IMR-90 (cell line): ENCODE measurements at places on chromosomes 5 and 9. TPM values are rescaled to one million over a fixed set of nuclear protein-coding genes. Genes with fewer than 3 reads are reported as not detected.

The LIFR gene
- total RNA-seq = 10.4 and 13.9 TPM in 2 replicates

The ANKRD20A1 gene
- under 0.01 and 0.18 TPM in 2 replicates for total RNA-seq

The IFNB1 gene
- not detected in 2 replicates for total RNA-seq

The ZNF618 gene
- total RNA-seq = 7.5 and 8.2 TPM in 2 replicates

The SPATA31C1 gene
- not detected in 2 replicates for total RNA-seq

The PHF24 gene
- total RNA-seq = not detected in 2 replicates

The ELL2 gene
- 92.5 and 137 TPM in 2 replicates for total RNA-seq

DNA sequence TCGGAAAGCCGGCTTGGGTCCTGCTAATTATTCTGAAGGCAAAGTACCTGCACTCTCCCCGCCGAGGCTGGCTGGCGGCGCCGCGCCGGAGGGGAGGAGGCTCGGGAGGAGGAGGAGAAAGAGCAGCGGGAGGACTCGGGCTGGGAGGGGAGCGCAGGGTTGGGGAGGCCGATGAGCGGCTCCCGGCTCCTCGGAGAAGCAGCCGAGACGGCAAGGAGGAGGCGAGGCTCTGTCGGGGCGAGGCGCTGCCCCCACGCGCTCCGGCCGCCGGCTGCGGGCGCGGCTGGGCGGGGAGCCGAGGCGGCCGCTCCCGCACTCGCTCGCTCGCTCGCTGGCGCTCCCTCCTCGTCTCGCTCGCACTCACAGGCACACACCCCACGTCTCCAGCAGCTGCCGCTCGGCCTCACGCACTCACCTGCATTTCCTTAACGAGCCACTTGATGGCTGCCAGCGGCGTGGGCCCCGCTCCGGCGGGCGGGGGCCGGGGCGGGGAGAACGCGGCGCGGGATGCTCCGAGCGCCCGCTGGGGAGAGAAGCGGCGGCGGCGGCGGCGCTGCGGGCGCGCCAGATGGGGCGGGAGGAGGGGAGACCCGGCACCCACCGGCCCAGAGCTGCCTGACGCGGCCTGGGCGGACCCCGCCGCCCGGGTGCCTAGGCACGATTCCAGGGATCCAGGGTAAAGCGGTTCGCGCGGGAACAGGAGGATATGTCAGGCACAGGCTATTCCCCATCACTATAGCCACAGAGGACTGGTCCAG is at the start of gene PTPRD:
Gene PTPRD, minus strand, starts transcription at position 362 of the 758 bp plus-strand sequence.
- DNase-seq = peak; percentile 5

- DNase-seq = no peak
These were observed 75.4 kb upstream of the SYK start for GRCh38 chr9:90726215-90726614.

GRCh38 chr5:95184924-95185323 is 100.0 kb downstream of the MCTP1 start:
- DNase-seq = no peak

GRCh38 chr5:111337688-111338087 is 113.5 kb downstream of the CAMK4 start:
- DNase-seq = no peak

- no peak for DNase-seq
These were observed 6.7 kb upstream of the TMEM252 start for GRCh38 chr9:68547417-68547816.

GRCh38 chr9:110894731-110895130 is 143.5 kb downstream of the LPAR1 start:
- DNase-seq = no peak

DNA sequence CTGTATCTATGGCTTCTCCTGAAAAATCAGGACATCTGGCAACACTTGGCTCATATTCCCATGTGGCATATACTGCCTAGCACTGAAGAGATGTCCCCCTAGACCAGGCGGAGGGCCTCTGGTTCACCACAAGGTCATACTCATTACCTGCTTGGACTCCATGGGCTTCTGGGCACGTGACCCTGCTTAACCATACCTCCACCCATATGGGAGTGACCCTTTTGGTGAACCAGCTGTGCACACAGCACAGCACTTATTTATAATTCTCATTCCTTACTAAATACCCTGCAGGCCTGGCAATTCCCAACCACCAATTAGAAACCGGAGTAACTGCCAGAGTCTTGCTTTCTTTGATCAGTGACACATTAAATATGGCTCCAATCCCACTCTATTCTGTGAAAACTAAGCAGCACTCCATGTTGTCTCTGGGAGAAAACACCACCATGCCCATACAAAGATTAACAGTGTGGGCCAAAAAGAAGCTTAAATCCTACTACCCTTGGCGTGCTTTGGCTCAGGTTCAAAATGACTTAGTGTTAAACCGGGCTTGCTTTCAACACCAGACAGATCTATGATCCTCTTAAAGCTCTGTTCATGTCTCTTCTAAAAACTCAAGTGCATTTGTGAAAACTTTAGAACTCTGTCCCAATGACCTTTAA is 57.7 kb downstream of the MTMR12 start:
- DNase-seq = peak; percentile 29

DNA sequence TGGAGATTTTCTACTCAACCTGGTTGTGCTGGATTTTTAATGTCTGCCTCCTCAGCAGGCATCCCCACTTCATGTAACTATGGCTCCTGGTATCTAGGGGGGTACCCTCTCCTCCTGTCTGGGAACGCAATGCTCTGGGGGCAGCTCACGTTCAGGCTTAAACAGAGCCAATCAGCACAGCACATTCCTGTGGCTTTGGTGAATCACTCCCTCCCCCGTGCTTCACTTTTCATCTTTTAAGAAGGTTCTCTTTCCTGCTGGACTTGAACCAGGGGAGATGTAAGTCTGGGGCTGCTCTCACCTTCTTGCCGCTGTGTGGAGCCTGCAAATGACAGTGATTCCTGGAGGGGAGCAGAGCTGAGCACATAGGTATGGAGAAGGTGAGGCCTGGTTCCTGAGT is 101.2 kb downstream of the MSX2 start:
- DNase-seq = peak; percentile 11

GRCh38 chr9:107397076-107398044 is 92.2 kb downstream of the KLF4 start:
- peak; percentile 37 for DNase-seq

DNA sequence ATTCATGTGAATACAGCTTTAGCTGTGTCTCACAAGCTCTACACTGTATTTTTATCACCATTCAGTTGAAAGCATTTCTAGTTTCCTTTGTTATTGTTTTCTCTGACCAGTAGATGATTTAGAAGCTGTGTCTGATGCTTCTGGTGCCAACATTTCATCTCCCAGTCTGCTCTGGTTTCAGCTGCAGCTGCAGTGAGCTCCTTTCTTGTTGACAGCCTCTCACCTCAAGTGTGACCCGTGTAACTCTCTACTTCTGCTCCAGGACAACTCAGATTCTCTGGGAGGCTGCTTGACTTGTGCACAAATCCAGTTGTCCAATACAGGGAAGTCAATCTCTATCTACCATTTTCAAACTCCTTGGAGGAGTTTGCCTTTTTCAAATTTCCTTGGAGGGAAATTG is 504.8 kb downstream of the DIRAS2 start:
- no peak for DNase-seq

DNA sequence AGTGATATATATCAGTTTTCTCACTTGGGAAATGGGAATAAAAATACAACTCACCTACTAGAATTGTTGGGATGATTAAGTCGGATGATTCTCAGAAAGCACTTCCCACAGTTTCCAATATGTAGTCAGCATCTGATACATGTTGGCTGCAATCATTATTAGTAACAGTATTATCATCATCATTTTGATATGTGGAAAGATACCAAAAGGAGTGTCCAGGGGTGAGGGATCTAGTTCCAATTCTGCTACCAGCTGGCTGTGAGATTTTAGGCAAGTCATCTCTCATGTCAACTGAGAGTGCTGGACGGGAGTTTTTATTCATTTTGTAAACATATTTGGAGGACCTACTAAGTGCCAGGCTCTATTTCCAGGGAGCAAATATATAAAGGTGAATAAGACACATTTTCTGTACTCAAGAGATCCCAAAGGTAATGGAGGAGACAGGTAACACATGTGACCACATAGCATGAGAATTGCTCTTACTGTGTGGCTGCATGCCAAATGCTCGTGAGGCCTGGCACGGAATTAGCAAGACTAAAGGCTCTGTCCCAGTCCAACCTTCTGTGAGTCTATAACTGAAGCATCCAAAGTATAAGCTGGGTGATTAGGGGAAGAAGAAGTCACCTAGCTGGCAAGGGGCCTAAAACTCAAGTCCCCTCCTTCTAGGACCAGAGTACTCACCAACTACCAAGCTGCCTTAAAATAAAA is 83.0 kb downstream of the GRIA1 start:
- DNase-seq = no peak

DNA sequence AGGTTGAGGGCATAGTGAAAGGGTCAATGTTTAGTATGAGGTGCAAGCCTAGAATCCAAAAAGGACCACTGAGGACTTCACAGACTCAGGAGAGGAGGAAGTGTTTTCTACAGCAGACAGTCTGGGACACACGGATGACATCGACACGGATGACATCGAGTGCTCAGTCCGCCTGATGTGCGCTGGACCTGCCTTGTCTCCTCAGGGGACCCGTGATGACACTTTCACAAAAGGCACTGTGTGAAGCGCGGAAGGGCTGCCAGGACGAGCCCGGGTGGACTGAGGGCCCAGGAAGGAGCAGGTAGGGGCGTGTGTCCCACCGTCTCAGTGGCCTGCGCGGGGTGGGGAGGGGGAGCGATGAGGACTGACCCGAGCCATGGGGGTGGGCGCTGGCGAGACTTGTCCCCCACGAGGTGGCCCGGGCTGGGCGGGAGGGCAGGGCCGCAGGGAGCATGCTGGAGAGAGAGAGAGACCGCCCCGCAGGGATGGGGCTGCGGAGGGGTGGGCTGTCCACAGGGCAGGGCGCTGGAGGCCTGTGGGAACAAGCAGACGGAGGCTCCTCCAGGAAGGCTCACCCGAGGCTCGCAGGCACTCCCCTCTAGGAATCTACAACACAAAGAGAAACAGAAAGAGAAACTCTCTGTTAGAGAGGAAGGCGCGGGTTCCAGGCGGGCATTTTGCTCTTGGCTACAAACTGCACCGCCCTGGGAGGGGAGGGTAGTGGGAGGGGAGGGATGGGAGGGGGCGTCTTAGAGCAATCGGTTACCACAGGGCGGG is 54.9 kb downstream of the USP20 start:
- no peak for DNase-seq

DNA sequence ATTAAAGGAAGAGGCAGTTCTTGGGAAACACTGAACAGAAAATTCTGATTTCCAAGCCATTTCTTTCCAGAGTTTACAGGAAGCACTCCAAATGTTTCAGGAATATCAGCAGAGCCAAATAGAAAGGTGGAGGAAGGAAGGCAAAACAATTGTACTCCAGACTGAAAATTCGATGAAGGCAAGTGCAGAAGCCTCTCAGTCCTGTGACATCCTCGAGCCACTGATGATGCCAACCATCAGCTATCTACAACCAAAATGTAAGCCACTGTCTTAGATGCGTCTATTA is 2.2 kb downstream of the LMAN2 start:
- no peak for DNase-seq

- no peak for DNase-seq
These were observed 562.4 kb upstream of the CLINT1 start for GRCh38 chr5:158421319-158421718.

DNA sequence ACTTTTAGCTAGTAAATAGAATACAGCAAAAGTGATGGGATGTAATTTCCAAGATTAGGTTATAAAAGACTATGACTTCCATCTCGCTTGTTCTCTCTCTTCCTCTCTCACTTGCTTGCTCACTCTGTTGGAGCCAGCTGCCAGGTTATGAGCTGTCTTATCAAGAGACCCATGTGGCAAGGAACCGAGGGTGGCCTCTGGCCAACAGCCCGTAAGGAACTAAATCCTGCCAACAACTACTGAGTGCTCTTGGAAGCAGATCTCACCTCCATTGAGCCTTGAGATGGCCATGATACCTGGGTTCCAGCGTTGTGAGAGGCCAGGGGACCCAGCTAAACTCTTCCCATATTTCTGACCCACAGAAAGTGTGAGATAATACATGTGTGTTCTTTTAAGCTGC is 636.1 kb downstream of the ACTL7B start:
- DNase-seq = no peak

DNA sequence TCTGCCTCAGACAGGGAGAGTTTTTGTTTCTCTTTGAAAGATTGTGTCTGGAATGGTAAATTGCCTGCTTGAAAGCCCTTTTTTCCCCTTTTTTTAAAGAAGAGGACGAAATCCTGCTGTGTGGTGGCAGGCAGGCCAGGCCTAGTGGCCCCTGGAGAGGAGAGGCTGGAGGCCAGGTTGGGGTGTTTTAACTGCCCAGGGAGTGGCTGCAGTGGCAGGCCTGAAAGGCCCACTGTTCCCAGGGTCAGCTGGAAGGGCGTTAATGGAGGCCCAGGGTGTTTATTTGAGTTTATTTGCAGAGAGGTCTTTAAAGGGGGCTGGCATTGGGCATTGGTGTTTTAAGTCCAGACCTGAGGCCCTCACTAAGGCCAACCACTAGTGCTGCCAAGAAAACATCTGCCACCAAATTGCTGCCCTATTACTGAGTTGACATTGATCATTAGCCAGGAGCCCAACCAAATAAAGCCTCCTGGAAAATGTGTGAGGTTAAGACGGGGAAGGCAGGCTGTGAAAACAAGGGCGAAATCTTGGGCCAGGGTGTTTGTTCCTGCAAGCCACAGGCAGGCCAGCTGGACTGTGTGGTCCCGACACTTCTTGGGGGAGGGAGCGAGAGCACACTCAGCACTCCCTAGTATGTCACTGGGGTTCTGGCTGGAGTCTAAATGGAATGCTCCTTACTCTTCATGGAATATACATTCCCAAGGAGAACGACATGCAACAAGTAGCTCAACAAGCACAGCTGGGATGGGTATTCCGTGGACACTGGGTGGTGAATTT is 5.0 kb downstream of the JADE2 start:
- DNase-seq = peak; percentile 76

DNA sequence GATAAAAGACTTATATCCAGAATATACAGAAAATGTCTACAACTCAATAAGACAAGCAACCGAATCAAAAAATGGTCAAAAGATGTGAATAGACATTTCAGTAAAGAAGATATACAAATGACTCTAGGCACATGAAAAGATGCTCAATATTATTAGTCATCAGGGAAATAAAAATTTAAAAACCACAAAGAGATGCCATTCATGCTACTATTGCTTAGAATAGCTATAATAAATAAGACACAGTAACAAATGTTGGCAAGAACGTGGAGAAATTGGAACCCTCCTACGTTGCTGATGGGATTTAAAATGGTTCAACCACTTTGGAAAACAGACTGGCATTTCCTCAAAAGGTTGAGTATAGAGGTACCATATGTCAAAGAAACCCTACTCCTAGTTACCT is 39.8 kb downstream of the POLK start:
- DNase-seq = peak; percentile 70

DNA sequence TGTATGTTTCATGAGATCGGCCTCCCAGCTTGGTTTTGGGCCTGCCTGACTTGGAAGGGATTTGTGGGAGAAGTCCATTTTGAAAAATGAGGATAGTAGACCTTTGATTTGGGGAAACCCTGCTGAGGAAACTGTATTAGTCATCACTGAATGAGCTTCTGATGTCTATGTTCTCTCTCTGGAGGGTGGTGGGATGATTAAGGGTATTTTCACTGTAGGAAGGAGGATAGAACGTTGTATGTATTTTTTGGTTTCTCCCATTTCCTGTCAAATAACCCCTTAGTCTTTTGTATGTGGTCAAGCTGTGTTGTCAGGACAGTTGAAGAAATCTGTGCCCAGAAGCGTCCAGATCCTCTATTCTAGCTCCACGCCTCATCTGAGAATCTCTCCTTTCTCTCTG is 151.9 kb downstream of the INSYN2B start:
- DNase-seq = no peak
